Aorta (tissue), 5 donors: ENCODE measurements at places on chromosomes 1 and 21.
A peak's percentile ranks its signal among the peaks of the same experiment; 100 is the strongest.

DNA sequence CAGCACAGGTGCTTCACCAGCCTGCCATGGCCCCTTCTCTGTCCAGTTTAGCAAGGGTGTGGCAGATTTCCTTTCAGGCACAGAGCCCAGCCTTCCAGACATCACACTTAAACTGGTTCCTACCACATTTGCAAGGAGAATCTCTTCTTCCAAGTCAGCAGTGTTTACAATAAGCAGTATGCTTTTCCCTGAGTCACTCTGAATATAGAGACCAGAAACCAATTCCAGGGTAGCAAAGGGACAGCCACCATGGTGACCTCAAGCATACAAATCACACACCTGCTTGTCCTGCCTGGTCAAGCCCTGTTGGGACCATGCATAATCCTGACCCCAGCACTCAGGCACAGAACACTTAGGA, 8.7 kb upstream of the CBR3 start:
- no peak for DNase-seq

DNA sequence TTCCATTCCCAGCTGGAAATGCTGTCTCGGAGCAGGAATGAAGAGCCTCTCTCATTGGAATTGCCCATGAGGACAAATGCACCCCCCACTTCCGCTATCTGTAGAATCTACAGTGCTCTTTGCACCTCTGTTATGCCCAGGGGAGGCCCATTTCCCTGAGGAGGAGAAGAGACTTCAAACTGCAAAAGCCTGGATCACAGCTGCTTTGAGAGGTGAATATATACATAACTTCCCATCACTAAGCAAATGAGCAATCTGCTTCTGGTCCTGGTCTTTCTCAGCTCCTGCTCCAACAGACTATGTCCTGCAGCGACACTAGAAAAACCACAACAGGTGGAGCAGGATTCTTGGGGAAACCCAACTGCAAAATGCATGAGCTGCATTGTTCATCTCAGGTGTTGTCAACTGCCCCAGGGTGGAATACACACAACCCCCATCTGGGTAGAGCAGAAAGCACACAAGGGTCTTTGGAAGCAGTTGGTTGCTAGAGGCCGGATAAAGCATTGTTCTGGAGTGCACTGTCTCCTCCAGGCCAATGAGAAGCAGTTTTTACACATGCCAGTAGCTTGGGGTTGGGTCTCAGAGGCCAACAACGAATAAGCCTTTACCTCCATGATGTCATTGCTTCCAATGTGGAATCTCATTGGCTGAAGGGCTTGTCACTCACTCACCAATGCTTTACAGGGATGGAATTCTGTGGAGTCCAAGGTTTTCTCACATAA, 67.7 kb upstream of the RAB4A start:
- no peak for DNase-seq

GRCh38 chr1:229365569-229365968, 22.7 kb upstream of the CCSAP start:
- no peak for DNase-seq

- DNase-seq: peak; percentile 91
Observed at GRCh38 chr1:119711804-119712341, at the start of gene PHGDH. PHGDH (plus strand) TSS chr1:119711934; CDS start chr1:119712023, 89 bp downstream.

GRCh38 chr1:167288390-167289074, 67.8 kb downstream of the POU2F1 start:
- no peak for DNase-seq

GRCh38 chr1:217088521-217089284, 365.5 kb upstream of the ESRRG start:
- DNase-seq: no peak
